Peyer's patch (tissue), 4 donors: ENCODE measurements at places on chromosomes 3 and 15. TPM values are rescaled to one million over a fixed set of nuclear protein-coding genes. Genes with fewer than 3 reads are reported as not detected.

Gene GNAT1
- total RNA-seq: not detected

Gene THPO
- total RNA-seq: not detected

Gene ITIH4
- total RNA-seq: 1.1 TPM

DNA sequence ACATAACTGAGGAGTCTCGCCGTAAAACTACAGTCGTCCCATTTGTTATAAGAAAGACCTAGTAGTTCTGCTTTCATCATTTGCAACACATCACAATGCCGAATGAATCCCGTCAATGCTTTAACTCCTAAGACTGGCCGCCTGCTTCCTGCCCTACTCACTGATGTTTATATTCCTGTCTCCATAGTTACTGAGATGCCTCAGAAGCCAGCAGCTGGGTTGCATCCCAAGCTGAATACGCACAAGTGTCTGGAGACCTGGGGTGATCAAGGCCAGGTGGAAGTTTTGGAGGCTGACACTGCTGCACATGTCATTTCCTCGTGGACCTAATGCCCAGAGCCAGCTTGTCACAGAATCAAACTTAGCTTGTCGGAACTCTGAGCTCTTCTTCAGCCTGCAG is 95.2 kb upstream of the UBE2E1 start:
- DNase-seq: no peak

Gene EIF4E3
- 25.9 TPM for total RNA-seq

DNA sequence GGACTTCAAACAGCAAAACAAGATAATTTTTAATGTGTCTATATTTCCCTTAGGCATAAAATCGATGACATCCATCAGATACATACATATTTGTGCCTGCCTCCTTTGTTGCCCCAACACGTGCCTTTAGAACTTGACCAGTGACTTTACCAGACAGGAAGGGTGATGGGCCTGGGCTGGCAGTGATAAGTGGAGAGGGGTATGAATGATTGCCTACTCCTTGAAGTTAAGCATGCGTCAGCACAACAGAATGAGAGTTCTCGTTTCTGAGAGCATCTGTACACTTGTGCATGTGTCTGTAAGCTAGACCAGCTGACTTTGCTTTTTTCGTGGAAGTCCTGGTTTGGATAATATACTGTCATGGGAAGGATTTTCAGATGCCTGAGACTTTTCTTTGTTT is 54.9 kb upstream of the COL6A6 start:
- DNase-seq: no peak

DNA sequence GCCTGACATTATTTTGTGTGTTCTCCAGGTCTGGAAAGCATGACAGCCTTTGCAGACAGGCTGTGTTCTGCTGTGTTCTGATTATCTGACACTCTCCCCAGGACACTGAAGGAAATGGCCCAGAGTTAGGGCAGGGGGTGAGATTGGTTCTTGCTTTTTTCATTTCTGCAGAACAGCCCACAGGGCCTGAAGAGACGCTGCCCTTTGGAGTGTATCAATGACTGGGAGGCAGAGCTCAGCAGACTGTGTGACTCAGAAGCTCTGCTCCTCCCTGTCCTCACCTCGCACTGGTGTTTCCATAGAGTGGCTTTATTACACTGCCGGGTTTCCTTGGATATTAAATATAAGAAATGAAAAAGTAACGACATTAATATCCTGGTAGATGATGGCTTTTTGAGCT is 523.6 kb downstream of the NTRK3 start:
- DNase-seq: no peak

DNA sequence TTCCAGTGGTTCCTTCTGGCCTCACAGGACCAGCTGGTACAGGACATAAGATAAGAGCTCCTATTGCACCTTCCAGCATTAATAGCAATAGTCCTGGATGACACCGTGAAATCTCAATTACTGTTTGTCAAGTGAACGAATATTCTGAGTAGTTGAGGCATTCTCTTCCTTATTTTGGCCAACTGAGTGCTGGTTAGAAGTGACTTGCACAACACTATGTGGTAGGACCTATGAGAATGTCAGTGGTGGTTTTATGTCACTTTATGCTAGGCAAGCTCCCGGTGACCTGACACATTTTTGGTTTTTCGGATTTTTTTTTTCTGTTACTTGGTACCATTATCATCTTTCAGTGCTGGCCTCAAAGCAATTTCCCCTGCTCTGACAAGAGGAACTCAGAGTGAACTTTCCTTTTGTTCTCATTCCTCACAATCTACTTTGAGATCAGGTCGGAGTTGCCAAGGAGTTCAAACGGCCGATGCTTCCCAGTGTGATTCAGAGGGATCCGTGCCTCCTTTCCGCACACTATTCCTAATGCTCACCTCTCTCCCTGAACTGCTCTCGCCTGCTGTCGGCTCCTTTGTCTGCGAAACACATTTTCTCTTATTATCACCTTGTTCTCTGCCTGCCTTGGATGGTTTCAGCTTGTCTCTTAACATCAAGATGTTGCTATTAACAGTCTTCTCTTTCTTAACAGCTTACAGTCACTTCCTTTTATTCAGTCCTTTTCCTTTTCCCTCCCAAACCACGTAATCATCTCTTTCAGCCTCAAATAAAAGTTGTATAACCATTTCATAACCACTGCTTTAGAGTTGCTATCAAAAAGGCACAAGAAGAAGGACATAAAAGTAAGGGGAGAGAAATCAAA is 35.8 kb downstream of the QTRT2 start:
- DNase-seq: no peak

DNA sequence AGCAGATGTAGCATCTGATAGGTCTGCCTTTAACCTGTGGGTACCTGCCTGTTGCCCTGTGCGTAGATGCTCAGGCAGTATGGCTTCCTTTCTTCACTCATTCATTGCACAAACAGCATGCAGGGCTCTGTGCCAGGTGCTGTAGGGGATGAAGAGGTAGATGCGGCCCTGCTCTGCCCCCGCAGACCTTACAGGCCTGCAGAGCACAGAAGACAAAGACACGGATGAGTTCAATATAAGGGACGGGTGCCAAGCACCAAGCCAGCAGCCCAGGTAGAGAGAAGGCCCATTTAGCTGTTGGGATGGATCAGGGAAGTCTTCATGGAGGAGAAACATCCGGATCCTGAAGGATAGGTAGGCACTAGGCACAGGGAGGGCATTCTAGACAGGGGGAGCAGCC is 69.4 kb downstream of the AAGAB start:
- no peak for DNase-seq

DNA sequence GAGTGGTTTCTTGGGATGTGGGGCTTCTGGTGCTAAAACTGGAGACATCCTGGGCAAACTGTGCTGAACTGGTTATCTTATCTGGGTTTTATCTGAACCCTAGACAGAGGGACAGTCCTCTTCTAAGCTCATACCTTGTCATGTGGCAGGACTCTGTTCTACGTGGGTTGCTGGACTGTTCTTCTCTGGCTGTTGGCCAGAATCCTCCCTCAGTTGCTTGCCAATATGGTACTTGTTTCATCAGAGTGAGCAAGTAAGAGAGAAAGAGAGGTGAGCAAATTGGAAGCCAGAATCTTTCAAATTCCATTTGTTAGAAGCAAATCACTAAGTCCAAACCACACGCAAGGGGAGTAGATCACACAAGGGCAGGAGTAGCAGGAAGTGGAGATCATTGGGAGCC is 291.5 kb upstream of the TBL1XR1 start:
- DNase-seq: no peak

Gene ZNF80
- total RNA-seq: not detected
